Activated CD4-positive, alpha-beta T cell treated with anti-CD3 and anti-CD28 coated beads, Interleukin-2, amount 10 ng/mL, durations not matched to agents 24 days and 14 days (primary cell): ENCODE measurements at places on chromosomes 5 and 9. TPM values are rescaled to one million over a fixed set of nuclear protein-coding genes. Genes with fewer than 3 reads are reported as not detected.

GRCh38 chr5:54738973-54739367, 221.4 kb downstream of the SNX18 start:
- H3K4me3 ChIP-seq, result no peak overlapping the region
- H3K36me3 ChIP-seq, result no peaks in the 10 kb centered on the region
- peaks cover 35% of the 10 kb centered on the region for H3K4me1 ChIP-seq
- DNase-seq, result no peak
- H3K27me3 ChIP-seq, result peaks cover 8% of the 10 kb centered on the region
- H3K27ac ChIP-seq, result no peak overlapping the region

GRCh38 chr5:141839015-141839513, 39.1 kb downstream of the PCDH1 start:
- no peak for DNase-seq
- peak overlapping the region; percentile 18 for H3K4me3 ChIP-seq
- H3K27me3 ChIP-seq, result peaks cover 4% of the 10 kb centered on the region
- H3K27ac ChIP-seq, result peak overlapping the region; percentile 54
- no peaks in the 10 kb centered on the region for H3K36me3 ChIP-seq

GRCh38 chr9:136235709-136236455, 9.7 kb downstream of the QSOX2 start:
- H3K4me3 ChIP-seq, result no peak overlapping the region
- H3K27ac ChIP-seq, result no peak overlapping the region
- H3K36me3 ChIP-seq, result peaks cover 15% of the 10 kb centered on the region
- DNase-seq, result no peak
- H3K4me1 ChIP-seq, result peaks cover 30% of the 10 kb centered on the region

DNA sequence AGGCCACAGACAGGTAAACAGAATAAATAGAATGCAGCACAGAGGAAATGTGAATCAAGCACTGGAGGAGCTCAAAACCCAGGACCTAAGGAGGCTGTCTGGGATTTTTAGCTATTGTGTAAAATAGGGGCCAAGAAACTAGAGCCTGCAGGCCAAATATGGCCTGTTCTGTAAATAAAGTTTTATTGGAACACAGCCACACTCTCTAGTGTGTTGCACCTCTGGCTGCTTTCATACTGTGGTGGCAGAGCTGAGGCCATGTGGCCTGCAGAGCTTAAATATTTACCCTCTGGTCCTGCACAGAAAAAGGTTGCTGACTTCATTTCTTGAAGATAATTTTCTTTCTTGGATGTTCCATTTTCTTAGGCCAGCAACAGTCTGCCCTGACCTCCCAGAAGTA, 136.4 kb downstream of the WDR41 start:
- H3K27ac ChIP-seq, result no peak overlapping the region
- H3K4me3 ChIP-seq, result no peak overlapping the region
- H3K27me3 ChIP-seq, result peaks cover 14% of the 10 kb centered on the region
- peaks cover 17% of the 10 kb centered on the region for H3K4me1 ChIP-seq
- no peak for DNase-seq

DNA sequence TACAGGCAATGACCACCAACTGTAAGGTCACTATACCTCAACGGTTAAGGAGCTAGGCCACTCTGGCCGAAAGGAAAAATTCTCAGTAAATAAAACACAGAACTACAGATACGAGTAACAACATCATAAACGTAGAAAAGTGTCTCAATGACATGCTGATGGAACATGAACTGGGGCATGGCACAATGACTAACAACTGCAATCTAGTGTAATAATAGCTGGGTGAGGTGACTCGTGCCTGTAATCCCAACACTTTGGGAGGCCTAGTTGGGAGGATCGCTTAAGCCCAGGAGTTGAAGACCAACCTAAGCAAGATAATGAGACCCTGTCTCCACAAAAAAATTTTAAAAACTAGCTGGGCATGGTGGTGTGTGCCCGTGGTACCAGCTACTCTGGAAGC, 9.8 kb upstream of the RAPGEF6 start:
- H3K27me3 ChIP-seq, result no peaks in the 10 kb centered on the region
- H3K4me1 ChIP-seq, result peaks cover 10% of the 10 kb centered on the region
- H3K27ac ChIP-seq, result no peak overlapping the region

- H3K27ac ChIP-seq, result no peak overlapping the region
- H3K4me3 ChIP-seq, result no peak overlapping the region
- no peak for DNase-seq
- H3K27me3 ChIP-seq, result peaks cover 7% of the 10 kb centered on the region
- peaks cover 13% of the 10 kb centered on the region for H3K4me1 ChIP-seq
Measured at GRCh38 chr5:173969167-173970049, 19.6 kb upstream of the C5orf47 start.

DNA sequence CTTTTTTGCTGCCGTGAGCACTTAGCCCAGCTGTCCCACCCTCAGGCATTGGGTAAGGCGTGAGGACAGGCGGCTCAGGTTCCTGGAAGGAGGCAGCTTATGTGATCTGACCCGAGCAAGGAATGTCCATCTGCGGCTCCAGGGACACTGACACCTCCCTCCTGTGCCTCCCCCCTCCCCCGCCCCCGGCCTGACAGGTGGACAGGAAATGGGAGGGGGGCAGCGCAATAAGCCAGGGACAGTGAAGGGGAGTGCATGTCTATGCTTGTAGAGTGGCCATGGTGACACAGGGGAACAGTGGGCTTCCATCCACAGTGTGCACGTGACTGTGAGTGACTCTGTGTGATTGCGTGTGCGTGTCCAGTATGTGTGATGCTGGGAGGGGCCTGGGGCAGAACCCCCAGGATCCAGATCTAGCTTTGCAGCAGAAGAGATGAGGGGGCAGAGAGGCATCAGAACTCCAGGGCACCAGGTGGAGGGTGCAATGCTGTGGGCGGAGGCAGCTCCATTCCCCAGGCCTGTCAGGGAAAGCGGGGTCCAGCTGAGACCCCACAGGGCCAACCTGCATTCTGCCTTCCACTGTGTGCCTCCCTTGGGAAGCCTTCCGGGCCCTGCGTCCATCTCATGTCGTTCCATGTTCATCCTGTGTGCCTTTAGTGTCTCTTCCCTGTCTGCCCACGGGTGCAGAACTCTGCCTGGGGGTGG, 30.5 kb downstream of the CNTFR start:
- no peak for DNase-seq
- H3K27ac ChIP-seq, result no peak overlapping the region
- peaks cover 17% of the 10 kb centered on the region for H3K27me3 ChIP-seq
- no peaks in the 10 kb centered on the region for H3K36me3 ChIP-seq

DNA sequence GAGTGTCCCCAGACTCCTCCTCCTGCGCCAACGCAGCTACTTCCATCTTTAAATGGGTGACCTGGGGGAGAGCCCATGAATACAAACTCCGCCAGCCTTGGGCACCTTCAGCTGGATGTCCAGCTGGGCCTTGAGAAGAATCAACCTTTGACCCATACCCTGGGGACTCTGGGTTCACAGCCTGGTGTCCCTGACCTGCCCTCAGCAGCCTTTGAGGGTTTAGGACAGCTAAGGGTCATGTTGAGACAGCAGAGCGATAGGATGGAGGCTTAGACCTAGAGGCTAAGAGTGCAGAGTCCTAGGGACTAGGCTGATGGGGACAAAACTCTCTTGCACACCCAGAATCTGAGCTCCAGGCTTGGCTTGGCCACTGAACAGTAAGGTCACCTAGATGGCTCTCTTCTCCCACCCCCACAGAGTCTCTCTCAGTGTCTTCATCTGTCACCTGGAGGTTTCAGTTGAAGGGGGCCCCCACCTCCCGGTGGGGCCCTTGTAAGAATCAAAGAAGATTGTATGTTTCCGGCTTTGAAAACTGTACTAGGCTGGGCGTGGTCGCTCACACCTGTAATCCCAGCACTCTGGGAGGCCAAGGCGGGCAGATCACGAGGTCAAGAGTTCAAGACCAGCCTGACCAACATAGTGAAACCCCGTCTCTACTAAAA, 6.7 kb upstream of the AQP3 start:
- H3K27me3 ChIP-seq, result no peaks in the 10 kb centered on the region
- no peak for DNase-seq
- H3K36me3 ChIP-seq, result peaks cover 7% of the 10 kb centered on the region
- peak overlapping the region; percentile 65 for H3K27ac ChIP-seq
- peaks cover 53% of the 10 kb centered on the region for H3K4me1 ChIP-seq

GRCh38 chr5:68347536-68347935, 132.0 kb downstream of the PIK3R1 start:
- no peak overlapping the region for H3K27ac ChIP-seq
- H3K4me1 ChIP-seq, result peaks cover 31% of the 10 kb centered on the region
- no peak for DNase-seq
- no peaks in the 10 kb centered on the region for H3K27me3 ChIP-seq
- no peaks in the 10 kb centered on the region for H3K36me3 ChIP-seq

- no peak overlapping the region for H3K27ac ChIP-seq
- no peaks in the 10 kb centered on the region for H3K4me1 ChIP-seq
- H3K36me3 ChIP-seq, result no peaks in the 10 kb centered on the region
Measured at GRCh38 chr5:135593141-135593540, 14.3 kb upstream of the CXCL14 start.

DNA sequence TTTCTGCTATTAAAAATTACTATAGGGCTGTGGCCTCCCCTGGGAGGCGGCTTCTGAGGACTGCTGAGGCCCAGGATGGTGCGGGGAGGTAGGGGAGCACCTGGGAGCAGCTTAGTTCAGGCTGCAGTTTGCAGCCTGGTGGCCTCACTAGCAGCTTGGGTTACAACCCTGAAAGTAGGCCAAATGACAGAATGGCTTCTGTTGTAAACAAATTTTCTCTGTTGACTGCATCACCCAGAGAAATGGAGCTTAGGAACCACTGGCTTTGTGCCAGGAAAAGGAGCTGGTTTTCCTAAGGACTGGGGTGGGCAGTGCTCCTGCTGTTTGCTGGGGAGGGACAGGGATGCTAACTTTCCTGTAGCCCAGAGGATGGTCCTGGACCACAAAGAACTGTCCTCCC, 130.3 kb downstream of the ENTREP1 start:
- no peaks in the 10 kb centered on the region for H3K4me1 ChIP-seq
- H3K27me3 ChIP-seq, result no peaks in the 10 kb centered on the region
- no peaks in the 10 kb centered on the region for H3K36me3 ChIP-seq
- H3K27ac ChIP-seq, result no peak overlapping the region
- DNase-seq, result no peak

GRCh38 chr5:167948251-167948650, 343.2 kb upstream of the WWC1 start:
- H3K36me3 ChIP-seq, result no peaks in the 10 kb centered on the region
- H3K4me1 ChIP-seq, result no peaks in the 10 kb centered on the region
- no peak overlapping the region for H3K4me3 ChIP-seq
- H3K27me3 ChIP-seq, result no peaks in the 10 kb centered on the region
- H3K27ac ChIP-seq, result no peak overlapping the region

DNA sequence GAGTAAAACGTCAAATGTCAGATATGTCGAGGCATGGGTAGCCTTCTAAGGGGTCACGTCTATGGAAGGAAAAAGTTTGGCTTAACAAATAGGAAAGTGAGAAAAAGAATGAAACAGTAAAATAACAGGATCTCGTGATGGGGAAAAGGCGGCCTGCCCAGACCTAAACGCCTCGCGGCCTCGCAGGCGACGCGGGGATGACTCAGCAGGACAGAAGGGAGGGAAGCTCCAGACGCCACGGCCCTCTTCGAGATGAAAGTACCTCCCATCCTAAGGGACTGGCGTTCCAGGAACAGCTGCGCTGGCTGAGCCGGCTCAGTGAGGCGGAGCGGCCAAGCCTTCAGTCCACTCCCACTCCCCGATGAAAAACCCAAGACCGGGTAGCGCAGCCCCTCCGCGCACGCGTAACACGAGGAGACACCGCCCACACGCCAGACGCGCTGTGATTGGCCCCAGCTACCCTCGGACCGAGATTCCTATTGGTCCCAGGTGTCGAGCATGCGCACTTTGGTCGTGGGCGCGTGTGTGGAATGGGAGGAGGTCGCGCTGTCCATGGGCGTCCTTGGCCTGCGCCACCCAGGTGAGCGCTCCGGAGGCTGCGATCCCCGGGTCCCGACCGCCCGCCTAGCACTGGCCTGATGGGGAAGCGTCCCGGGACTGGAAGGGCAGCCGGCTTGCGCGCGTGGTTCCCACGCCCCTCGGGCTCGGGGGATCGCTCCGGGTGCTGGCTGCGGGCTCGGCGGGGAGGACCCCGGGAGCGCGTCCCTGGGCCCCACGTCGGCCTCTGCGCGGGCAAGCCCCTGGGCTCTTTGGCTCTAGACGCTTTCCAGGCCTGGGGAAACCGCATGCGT, 588.5 kb downstream of the MTRR start:
- peak overlapping the region; percentile 73 for H3K4me3 ChIP-seq
- no peaks in the 10 kb centered on the region for H3K27me3 ChIP-seq
- H3K36me3 ChIP-seq, result peaks cover 3% of the 10 kb centered on the region
- peak; percentile 94 for DNase-seq
- H3K27ac ChIP-seq, result peak overlapping the region; percentile 55

DNA sequence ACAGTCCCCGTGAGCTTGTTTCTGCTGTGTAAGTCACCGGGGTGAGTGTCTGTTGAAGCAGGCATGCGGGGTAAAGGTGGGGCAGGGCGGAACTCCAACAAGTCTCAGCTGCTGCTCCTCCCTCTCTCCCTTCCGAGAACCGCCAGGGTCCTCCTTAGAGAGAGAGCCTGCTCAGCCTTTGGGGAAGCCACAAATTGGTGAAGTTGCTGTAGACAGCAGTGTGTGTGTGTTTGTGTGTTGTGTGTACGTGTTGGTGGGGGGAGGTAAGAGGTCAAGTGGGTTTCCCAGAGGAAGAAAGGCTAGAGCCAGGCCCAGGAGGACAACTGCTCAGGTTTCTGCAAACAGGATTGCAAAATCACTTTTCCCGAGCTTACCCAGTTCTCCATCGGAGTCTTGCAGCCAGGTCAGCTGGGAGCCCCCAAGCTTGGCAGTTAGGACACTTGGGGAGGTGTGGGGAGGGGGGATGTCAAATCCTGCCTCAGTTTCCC, 38.9 kb upstream of the DAB2IP start:
- DNase-seq, result no peak
- no peak overlapping the region for H3K27ac ChIP-seq
- H3K36me3 ChIP-seq, result no peaks in the 10 kb centered on the region
- H3K4me1 ChIP-seq, result peaks cover 7% of the 10 kb centered on the region

GRCh38 chr9:138076650-138077009, 199.0 kb downstream of the CACNA1B start:
- H3K27ac ChIP-seq, result no peak overlapping the region
- no peaks in the 10 kb centered on the region for H3K4me1 ChIP-seq
- no peak overlapping the region for H3K4me3 ChIP-seq
- H3K36me3 ChIP-seq, result no peaks in the 10 kb centered on the region
- DNase-seq, result no peak
- no peaks in the 10 kb centered on the region for H3K27me3 ChIP-seq

- DNase-seq, result peak; percentile 98
- H3K27ac ChIP-seq, result peak within 1 kb of the TSS; percentile 91
- H3K36me3 ChIP-seq, result peaks cover 31% of the 10 kb centered on the region
- peaks cover 44% of the 10 kb centered on the region for H3K4me1 ChIP-seq
- peak within 1 kb of the TSS; percentile 99 for H3K4me3 ChIP-seq
Measured at GRCh38 chr9:131502781-131503625, at the start of gene POMT1. Gene POMT1 (plus strand): TSS chr9:131502918. CDS start chr9:131504219, 1,301 bp downstream.

GRCh38 chr9:89935801-89936200, 331.0 kb downstream of the GADD45G start:
- no peak overlapping the region for H3K27ac ChIP-seq
- peaks cover 35% of the 10 kb centered on the region for H3K27me3 ChIP-seq
- DNase-seq, result no peak
- H3K4me1 ChIP-seq, result peaks cover 8% of the 10 kb centered on the region
- no peak overlapping the region for H3K4me3 ChIP-seq

The RACK1 gene
- 2,172 and 2,196 TPM in 2 replicates for total RNA-seq

The RARS1 gene
- total RNA-seq, result 140 and 143 TPM in 2 replicates

The PGM5 gene
- total RNA-seq, result not detected in 2 replicates

The MORN5 gene
- not detected in 2 replicates for total RNA-seq

The CARD9 gene
- 7.8 and 9.2 TPM in 2 replicates for total RNA-seq

The FCHSD1 gene
- total RNA-seq, result 33.1 and 34.5 TPM in 2 replicates

The TAF11L10 gene
- total RNA-seq, result not detected in 2 replicates

The IFNB1 gene
- not detected in 2 replicates for total RNA-seq

The MAT2B gene
- total RNA-seq, result 104 and 105 TPM in 2 replicates

The KCNV2 gene
- total RNA-seq, result not detected in 2 replicates

The BHMT2 gene
- total RNA-seq, result not detected in 2 replicates

The SOHLH1 gene
- not detected in 2 replicates for total RNA-seq

The PKD2L2 gene
- total RNA-seq, result not detected in 2 replicates
